ENCODE measurements at places on chromosomes 6 and 20.

DNA sequence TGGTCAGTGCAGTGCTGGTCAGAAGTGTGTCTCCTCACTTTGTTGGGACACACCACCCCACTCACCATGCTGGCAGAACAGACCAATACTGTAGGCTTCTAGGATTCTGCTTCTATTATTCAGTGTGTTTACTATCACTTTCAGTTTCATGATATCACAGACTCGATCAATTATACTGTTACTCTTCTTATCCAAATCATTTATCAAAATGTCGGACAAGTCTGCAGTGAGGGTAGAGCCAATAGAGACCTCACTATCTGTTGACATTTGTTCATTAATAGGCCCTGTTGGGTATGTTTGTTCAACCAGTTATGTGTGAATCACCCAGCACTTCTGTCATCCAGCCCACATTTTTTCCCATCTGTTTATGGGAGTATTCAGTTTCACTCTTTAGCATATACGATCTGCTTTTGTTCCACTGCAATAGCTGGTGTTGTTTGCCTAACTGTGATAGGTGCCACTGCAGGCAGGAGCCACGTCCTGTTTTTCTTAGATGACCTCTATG, 140.1 kb downstream of the NRN1 start:
- no peak for DNase-seq

DNA sequence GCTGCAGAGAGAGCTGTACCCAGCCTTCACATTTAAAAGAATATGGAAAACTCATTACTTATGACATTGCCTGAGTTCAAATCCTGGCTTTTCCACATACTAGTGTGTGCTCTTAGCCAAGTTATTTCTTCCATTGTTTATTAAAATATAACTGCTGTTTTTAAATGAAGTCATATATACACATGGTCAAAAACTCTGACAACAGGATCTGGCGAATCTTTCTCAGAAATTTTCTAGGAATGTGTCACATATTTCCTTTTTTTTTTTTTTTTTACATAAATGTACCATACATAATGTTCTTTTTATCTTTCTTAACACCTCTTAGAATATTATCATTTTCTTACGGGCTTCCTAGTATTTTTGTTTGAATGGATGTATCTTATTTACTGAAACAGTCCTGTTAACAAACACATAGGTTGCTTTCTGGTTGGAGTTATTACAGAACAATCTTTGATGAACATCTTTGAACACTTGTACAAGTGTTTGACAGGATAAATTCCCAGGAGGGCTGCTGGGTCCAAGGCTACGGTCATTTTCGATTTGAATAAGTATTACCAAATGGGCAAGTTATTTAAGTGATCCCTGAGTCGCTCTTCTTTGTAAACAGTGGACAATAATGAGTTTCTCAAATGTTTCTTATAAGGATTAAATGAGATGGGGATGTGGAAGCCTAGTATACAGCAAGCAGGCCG, 1.6 kb upstream of the SNX9 start:
- no peak for DNase-seq

DNA sequence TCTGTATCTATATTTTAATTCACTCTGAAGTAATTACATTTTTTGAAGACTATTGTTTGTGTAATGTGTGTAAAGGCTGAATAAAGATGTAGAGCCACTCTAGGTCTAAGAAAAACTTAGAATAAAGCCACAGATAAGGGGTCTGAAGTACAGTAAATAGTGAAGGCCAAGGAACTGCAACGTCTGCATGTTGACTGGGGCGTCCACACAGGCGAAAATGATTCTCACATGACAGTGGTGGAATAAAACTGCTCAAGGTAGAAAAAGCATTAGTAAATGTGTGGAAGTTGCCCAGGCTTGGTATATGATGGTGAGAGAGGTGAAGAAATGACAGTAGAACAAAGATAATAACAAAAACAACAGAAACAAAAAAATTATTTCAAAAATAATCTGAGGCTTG, 196.2 kb downstream of the KHDRBS2 start:
- DNase-seq = no peak

GRCh38 chr6:150313781-150314180, 55.0 kb upstream of the IYD start:
- no peak for DNase-seq

DNA sequence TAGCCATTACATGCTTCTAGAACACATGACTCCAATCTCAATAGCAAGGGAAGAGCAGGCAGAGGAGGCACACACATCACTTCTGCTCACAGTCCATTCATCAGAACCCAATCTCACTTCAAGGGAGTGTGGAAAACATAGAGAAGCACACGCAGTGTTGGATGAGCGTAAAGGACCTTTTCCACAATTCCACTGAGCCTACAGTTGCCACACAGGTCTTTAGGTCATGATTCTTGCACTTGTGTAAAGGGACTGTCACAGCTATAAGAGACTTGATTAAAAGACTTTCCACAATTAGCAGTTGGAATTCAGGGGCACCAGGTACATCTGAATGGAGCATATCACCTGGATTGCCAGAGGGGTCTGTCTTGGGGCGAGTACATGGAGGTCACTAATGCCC, 86.2 kb downstream of the TBC1D7 start:
- DNase-seq = no peak

- DNase-seq = no peak
Measured at GRCh38 chr6:1020133-1020532, 291.8 kb upstream of the FOXQ1 start.

DNA sequence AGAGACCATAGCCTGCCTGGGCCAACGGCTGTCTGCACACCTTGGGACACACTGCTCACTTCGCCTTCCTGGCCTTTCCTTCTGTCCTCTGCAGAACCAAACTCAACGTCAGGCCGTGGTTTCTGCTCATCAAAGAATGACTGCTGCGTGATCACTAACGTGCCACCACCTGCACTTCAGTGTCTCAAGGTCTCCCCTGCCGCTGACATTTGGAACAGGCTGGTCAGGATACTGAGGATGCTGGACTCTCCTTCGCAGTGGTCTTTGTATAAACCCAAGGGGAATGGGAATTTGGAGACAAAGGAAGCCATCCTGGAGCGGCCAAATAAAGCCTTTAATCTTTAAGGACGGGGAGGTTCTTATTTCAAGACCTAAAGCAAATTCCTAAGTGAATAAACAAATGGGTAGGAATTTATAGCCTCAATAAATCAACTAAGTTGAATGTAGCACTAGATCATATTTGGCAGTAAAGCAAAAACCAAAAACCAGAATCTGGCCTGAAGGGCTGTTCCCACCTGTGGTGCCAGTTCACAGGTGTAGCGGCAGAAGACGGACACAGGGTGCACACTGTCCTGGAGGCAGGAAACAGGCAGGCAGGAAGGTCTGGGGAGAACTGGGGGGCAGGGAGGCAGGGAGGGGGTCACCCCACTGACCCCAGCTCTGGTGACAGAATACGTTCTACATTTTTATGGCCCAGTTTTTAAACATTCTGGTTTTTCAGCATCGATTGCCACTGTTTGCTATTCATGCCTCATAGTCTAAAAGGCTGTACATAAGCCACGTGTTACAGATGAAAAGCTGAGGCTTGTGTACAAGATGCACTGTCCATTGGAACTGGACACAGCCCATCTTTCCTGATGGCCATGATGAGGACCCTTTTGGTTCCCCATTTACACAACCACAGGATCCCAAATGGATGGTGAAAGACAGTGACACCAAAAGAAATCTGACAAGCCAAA, 36.6 kb downstream of the ABHD12 start:
- no peak for DNase-seq

- DNase-seq = no peak
Measured at GRCh38 chr6:33856655-33857054, 52.9 kb upstream of the MLN start.

GRCh38 chr6:163414946-163415619, 565 bp downstream of the QKI start:
- DNase-seq = no peak

DNA sequence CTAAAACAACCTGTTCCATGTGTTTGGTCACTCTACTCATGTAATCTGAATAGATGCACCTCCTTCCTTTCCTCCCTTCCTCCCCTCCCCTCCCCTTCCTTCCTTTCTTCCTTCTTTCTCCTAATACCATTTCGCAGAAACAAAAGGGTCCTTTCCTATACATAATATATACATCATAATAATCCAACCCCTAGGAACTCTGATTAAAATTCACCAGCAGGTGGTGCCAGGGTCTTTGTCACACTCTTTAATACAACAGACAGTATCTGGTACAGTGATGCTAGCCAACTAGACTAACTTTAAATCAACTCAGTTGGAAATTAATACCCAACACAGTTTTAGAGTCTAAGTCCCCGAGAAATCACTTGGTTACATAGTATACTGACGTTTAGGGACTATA, 181.2 kb upstream of the SHLD1 start:
- peak; percentile 5 for DNase-seq

DNA sequence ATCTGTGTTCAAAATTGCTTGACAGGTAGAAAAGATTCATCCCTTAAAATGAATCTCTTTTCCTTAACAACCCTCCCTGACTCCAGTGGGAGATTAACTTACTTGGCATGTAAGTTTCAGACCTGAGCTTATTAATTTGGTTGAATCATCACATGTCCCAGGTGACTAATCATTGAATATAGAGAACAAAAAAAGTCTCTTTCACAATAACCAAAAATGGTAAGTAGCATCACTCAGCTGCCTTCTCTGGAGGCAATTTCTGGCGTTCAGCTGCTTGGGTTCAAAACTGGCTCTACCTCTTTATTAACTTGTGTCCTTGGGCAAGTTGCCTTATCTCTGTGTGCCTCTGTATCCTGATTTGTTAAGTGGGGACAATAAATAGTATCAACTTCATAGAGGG, 2.9 kb downstream of the C6orf141 start:
- no peak for DNase-seq

GRCh38 chr20:38779247-38780097, 26.0 kb upstream of the PPP1R16B start:
- no peak for DNase-seq

DNA sequence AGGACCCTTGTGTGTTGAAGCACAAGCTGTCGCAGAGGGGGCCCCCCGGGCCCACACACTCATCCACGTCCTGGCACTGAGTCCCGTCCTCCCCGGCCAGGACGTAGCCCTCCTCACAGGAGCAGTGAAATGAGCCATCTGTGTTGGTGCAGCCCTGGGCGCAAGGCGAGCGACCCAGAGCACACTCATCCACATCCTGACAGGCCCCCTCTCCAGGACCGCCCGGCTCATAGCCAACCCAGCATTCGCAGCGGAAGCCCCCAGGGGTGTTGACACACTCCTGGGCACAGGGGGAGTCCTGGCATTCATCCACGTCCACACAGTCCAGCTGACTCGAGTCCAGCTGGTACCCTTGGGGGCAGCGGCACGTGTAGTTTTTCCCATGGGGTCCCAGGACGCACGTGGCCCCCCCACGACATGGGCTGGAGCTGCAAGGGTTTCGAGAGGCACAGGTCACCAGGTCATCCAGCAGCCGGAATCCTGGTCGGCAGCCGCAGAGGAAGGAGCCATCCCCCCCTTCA, 1.2 kb downstream of the CD93 start:
- DNase-seq = no peak

GRCh38 chr6:112459758-112460304, 112.7 kb downstream of the RFPL4B start:
- DNase-seq = no peak

DNA sequence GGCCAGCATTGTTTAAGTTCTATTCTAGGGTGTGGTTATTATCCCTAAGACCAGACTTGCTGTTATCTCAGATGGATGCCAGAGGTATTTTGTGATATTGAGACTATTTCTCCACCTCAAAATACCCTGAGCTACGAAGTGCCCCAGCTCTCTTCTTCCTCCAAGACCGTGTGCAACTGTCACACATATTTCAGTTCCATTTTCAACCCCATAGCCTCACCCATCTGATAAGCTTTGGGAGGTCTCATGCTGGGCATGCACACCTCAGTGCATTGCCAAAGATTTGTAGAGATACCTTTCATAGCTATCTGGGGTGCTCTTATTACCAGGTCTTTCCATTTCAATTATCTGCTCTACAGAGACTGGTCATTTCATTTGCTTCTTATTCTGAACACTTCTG, 815.8 kb upstream of the EYS start:
- DNase-seq = no peak

DNA sequence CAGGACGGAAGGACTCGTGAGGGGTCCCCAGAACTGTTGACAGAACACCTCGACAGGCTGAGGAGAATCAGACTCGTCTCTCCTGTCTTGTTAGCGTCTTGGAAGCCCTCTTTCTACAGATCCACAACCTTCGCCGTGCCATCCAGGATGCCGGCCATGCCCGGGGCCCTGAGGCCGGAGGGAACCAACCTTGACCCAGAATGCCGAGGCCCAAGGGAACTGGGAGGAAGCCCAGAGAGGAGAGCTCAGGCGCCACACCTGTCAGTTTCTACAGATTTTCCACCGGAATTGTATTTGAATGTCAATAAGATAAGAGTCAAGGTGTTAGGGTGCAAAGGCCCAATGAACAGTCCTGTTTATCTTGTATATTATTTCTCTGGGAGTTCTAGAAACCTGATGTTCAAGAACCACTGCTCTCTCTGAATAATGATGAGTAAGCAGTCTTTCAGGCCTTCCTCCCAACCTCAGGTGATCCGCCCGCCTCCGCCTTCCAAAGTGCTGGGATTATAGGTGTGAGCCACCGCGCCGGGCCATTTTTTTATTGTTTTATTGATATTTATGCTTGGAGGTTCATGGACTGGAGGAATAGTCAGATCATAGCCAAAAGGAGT, 799 bp upstream of the ME1 start:
- DNase-seq = no peak

GRCh38 chr6:138873191-138873590, 77.3 kb downstream of the ECT2L start:
- DNase-seq = no peak

GRCh38 chr6:146847426-146847825, 248.7 kb downstream of the ADGB start:
- no peak for DNase-seq

- no peak for DNase-seq
Measured at GRCh38 chr6:68229566-68229965, 405.5 kb upstream of the ADGRB3 start.

DNA sequence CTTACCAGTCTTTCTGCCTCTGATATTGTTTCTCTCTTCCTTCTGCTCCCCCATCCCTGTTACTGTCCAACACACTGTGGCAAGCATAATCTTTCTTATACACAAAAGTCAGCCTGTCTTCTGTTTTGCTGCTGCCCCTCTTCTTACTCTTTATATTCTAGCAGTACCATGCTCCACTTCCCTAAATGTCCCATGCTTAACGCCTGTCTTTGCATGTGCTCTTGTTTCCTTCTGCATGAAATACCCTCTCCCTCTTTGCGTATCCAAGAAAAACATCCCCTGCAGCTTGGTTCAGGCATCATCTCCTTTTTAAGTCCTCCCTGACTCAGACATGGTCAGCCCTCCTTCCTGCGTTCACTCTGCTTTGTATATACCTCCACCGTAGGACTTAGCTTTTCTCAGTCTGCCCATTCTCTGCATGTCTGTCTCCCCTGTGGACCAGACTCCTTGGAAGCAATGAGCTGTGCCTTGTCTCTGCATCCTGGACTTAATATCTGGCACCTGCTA, 103.9 kb downstream of the CTNNBL1 start:
- DNase-seq = no peak

- no peak for DNase-seq
Measured at GRCh38 chr6:125587666-125588632, 161.5 kb upstream of the HEY2 start.

All from stimulated activated CD4-positive, alpha-beta T cell treated with anti-CD3 and anti-CD28 coated beads, Interleukin-1b, Interleukin-23, amount 100 ng/mL, for 1 hour (primary cell).